ENCODE measurements at places on chromosomes 1 and 21.

- peak; percentile 61 for DNase-seq
Observed at GRCh38 chr1:225813214-225813964, 3.5 kb downstream of the EPHX1 start.

DNA sequence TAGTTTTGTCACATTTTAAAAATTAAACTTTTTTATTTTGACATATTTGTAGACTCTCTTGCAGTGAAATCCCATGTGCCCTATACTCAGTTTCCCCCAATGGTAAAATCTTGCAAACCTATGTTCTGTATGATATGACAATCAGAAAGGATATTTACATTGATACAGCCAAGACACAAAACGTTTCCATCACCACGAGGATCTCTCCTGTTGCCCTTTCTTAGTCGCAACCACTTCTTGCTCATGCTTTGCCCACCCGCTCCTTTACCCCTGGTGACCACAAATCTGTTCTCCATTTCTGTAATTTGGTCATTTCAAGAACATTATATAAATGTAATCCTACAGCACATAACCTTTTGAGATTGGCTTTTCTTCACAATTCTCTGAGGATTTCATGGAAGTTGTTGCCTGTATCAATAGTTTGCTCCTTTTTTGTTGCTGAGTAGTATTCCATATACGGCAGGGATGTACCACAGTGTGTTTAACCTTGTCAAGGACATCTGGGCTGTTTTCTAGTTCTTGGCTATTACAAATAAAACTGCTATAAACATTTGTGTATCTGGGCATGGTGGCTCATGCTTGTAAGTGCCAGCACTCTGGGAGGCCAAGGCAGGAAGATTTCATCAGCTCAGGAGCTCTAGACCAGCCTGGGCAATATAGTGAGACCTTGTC is 14.0 kb upstream of the BATF3 start:
- DNase-seq: no peak

- no peak for DNase-seq
Observed at GRCh38 chr1:91572044-91572443, 71.4 kb downstream of the CDC7 start.

- DNase-seq: no peak
Observed at GRCh38 chr1:230725256-230726012, 11.5 kb upstream of the AGT start.

DNA sequence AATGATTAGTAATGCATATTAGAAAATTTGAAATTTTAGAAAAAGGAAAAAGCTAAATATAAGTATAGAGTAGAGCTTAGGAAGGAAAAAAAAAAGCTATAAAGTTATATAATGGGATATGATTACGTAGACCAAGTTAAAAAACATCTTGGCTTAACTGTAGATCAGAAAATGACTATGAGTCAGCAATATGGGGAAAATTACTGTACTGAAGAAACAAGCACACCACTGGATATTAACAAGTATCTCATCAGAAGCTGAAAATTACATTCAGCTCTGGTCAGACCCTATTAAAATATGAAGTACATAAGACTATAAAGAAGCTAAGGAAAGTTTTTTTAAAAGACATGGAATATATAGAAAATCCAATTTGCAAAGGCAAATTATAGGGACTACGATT is 19.5 kb downstream of the DNAJC8 start:
- no peak for DNase-seq

- no peak for DNase-seq
Observed at GRCh38 chr1:43853161-43853921, 80.3 kb upstream of the ARTN start.

DNA sequence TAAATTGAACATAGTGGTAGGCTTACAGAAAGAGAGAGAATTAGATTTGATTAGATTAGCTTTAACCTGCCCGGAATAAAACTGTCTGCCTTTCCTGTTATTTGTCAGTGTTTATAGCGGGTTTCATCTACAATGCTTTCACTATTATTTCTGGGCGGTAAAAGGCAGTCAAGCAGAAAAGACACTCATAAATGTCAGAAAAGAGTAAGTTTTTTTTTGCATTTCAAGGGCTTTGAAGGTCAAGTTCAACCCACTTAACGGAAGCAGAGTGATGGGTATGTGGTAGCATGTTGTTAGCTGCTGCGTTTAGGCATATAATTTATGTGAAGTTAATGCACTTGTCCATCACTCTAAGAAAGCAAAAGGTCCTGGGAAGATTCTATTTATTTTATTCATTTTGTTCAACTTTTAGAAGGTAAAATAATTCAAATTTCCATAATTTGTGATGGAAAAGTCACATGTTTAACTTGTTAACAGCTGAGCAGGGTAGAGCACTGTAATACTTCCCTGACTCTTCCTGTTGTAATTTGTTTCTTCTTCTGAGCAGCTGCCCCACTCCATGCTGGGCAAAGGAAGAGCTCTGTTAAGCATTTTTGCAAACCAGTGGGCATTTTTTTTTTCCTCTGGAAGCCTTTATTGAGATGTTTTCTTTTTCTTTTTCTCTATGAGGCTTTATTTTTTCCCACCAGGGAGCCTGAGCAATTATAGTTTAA is 220.1 kb downstream of the ST6GALNAC3 start:
- peak; percentile 31 for DNase-seq

GRCh38 chr1:212614453-212615200 is 6.1 kb downstream of the ATF3 start:
- no peak for DNase-seq

DNA sequence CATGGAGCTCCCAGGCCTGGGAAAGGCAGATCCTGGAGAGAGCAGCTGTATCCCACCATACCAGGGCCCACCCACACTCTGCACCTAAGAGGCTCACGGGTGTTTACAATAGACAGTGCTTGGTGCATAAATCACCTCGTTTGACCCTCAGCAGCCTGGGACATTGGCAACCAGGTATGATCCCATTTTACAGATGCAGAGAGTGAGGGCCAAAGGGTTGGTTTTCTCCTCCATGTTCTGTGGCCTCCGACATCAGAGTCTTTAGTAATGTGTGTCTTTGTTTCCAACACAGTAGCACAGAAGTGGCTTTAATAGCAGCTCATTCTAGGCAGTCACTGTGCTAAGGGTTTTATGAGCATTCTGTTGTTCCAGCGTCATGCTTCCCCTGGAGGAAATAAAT is 176.5 kb downstream of the KAZN start:
- DNase-seq: no peak

DNA sequence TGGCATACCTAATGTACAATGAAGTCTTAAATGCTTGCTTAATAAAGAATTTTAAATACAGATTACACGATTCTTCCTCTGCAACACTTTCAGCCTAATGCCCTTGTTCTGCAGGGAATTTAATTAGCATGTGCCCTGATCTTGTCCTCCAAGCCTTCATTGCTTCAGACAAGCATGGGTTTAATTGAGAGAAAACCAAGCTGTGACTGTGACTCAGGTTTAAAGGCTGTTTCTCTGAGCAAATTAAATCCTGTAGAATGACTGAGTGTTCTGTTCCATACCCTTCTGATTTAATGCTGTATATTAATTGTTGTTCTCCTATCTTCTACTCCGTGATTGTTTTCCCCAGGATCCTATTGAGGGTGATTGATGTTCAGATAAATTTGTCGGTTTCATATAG is 269.0 kb upstream of the PRMT6 start:
- DNase-seq: peak; percentile 68

- no peak for DNase-seq
Observed at GRCh38 chr1:178743801-178744200, 18.8 kb downstream of the RALGPS2 start.

- DNase-seq: no peak
Observed at GRCh38 chr21:20856926-20857325, 141.3 kb upstream of the NCAM2 start.

DNA sequence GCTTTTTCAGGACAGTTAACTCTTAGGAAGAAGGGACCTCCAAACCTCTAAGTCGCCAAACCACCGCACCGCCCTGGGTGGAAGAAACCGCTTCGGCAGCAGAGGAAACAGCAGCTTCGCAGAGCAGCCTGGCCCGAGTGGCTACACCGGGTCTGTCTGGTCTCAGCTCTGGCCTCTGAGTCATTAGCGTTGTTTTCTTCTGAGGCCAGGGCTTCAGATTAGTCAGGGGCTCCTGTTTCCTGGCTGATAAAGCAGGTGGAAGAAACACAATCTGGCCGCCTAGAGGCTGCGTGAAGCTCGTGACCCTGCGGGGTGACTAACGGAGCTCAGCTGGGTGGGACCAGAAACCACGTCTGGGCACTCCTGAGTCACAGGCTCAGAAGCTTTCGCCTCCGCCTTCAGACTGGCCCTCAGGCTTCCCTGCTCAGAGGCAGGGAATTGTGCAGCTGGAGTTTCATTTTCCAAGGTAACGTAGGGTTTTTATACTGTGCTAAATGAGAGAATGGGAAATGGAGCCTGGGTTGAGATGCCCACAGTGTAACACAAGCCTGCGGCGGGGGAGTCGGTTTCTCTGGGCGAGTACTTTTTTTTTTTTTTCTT is 44.9 kb downstream of the CHAF1B start:
- peak; percentile 74 for DNase-seq

- DNase-seq: no peak
Observed at GRCh38 chr21:26883768-26884167, 38.6 kb upstream of the ADAMTS1 start.

DNA sequence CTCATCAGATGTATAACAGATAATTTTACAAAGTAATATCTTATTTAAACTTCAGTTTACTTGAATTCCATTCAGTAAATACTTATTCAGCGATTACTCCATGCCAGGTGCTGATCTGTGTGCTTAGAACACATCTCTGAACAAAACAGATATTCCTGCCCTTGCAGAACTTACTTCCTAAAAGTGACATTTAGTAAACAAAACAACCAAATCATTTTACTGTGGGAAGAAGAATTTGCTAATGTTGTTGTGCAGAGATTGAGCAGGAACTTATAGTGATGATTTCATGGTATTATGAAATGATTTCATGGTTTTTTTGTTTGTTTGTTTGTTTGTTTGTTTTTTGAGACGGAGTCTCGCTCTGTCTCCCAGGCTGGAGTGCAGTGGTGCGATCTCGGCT is 39.3 kb upstream of the WLS start:
- no peak for DNase-seq

- no peak for DNase-seq
Observed at GRCh38 chr1:27455139-27455811, 34.7 kb downstream of the WASF2 start.

DNA sequence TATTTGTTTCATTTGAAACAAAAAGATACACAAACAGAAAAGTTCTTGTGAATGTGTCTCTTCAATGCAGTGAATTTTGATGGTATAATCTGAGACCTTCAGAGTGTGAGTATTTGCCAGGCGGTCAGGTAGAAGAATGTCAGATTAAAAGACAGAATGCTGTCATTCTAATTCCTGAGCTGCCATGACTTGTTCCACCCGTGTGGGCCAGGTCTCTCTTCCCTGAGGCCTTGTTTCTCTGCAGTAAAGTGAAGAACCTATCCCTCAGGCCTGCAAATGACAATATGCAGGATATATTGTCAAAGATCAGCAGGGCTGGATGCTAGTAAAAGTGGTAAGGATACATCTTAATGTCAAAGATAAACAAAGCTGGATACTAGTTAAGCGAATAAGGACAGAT is 111.4 kb downstream of the ZP4 start:
- no peak for DNase-seq

- DNase-seq: peak; percentile 58
Observed at GRCh38 chr1:167654975-167655575, 25.0 kb downstream of the RCSD1 start.

DNA sequence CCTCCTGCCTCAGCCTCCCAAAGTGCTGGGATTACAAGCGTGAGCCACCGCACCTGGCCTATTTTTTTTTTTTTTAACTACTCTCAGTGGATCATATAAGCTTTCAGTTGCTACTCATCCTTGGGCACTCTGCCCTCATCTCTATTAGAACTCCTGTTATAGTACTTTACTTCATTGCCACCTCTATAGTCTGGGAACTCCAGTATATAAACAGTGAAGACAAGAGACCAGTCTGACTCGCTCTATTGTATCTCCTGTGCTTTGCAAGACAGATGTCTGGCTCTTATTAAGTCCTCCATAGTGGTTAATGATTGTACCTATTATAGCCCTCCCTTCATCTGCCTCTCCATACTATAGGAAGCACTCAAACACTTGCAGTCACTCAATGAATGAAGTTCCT is 15.1 kb downstream of the KHDRBS1 start:
- DNase-seq: peak; percentile 18

GRCh38 chr21:42269386-42269785 is 45.8 kb downstream of the TFF3 start:
- DNase-seq: no peak

DNA sequence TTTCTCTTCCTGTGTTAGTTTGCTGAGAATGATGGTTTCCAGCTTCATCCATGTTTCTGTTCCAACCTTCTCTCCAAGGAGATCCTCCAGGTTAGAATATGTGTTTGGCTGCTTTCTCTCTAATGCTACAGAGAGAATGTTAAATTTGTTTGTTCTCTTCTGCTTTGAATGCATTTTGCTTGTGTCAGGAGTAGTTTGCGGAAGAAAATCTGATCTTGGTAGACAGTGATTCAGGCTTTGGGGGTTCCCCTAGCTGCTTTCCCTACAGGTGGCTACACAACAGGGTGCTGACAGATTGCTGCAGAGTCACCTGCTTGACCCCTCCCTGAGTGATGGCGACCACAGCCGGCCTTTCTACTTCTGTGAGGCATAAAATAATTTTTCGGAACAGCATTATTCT is 41.8 kb downstream of the MACO1 start:
- DNase-seq: no peak

DNA sequence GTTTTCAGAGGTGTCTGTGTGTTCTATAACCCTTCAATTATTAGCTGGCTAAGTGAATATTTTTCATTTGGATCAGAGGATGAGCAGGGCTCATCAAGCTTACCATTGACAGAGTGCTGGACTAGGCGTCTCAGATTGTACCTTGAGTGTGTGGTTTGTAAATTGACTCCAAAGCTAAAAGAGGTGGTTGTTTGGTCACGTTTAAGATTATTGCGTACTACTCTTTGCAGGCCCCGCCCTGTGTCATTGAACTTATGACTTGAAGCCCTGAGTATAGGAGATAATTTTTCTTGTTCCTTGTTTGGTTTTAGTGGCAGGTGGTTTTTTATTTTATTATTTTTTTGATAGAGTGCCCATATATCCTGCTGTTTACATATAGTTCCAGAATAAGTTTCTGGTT is 17.7 kb downstream of the MRPS6 start:
- DNase-seq: no peak

- peak; percentile 13 for DNase-seq
Observed at GRCh38 chr1:224082146-224082545, 31.8 kb upstream of the FBXO28 start.

GRCh38 chr1:51607681-51608095 is 9.2 kb upstream of the OSBPL9 start:
- DNase-seq: peak; percentile 67
